ENCODE measurements at places on chromosomes 3 and 15. TPM values are rescaled to one million over a fixed set of nuclear protein-coding genes. Genes with fewer than 3 reads are reported as not detected.

DNA sequence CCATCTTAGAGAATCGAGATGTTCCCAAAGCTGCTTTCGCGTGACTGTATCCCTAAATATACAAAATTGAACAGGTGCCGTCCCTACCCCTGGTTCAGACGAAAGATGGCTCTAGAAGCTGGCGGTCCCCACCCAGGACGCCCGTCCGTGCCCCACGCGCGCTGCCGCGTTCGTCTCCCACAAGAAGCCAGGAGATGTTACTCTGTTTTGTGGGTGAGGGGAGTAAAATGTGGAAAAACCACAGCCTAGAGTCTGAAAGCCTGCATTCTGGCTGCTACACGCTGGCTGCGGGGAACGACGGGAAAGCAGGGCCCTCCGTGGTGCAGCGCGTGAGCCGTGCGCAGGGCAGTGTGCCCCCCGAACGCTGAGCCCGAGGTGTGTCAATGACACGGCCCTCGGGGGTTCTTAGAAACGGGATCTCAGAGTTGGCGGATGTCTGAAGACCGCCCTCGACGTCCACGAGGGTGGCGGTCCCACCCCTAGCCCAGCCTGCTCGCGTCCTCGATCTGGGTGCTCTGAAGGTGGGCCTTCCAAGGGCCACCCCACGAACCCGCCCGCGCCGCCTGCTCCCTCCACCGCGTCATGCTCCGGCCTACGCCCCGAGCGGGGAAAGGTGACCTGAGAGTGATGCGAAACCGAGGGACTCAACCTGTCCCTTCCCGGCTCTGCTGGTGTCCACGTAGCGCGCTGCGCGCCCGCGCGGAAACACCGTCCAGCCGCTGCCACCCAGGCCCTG lies 95.6 kb downstream of the OCA2 start:
- DNase-seq: peak; percentile 68

- DNase-seq: no peak
Observed at GRCh38 chr3:134282659-134283047, 32.0 kb upstream of the RYK start.

DNA sequence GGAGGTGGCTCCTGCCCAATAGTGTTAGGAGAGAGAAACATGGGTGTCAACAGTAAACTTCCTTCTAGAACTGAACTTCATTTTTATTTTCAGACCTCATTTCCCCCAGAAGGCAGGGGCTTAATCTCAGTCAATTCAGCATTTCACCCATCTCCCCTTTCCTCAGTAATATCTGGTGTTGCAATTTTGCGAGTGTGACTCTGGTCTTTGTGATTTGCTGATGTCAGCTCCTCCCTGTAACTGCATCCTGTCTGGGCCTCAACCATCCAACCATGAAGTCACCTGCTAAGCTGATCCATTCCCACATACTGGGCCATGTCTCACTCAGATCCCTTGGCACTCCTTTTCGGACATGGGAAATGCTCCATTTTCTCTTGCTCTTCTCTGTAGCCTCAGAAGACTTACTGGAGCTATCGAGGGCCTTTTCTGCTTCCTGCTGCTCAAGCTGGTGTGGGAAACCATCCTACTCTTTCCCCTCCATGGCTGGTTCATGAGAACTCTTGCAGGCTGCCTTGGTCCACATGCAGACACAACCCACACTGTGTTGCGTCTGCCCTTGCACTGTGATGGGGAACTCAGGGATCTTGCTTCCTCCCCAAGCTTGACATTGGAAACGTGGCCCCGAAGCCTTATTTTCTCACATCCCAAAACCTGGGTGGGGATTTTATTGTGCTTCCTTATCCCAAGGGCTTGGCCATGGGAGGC lies 24.6 kb downstream of the CCR4 start:
- DNase-seq: no peak

DNA sequence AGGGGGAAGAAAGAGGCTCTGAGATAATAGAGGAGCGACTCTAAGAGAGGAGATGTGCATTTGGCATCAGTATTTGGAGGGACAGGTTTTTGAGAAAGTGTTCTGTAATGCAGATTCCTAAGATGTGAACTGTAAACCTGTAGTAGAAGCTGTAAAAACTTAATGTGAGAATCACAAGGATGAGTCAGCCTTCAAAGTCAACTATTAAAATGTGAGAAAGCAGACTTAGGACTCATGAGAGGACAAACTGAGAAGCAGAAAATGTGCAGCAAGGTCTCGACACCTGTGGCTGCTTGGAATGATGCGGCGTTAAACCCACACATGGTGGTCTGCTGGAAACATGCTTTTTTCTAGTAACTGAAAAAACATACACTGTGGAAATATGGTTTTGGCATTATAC lies 36.0 kb downstream of the USP13 start:
- DNase-seq: no peak

- no peak for DNase-seq
Observed at GRCh38 chr15:26295336-26296085, 432.4 kb upstream of the ATP10A start.

DNA sequence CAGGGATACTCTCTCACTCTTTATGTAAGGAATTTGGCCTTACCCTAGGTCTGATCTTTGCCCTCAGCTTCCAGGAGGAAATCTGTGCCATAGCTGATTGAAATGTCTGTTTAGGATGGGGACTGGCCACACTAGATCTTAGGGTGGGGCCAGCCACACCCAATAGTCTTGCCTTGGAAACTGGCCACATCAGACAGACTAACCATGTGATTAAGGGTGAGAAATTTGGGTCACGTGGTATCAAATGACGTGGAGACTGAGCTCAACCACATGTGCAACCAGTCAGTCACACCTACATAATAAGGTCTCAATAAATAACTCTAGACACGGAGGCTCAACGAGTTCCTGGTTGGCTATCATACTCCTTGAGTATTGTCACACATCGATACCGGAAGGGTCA lies 113.5 kb downstream of the CNTN3 start:
- DNase-seq: no peak

GRCh38 chr3:55271549-55271948 lies 215.6 kb downstream of the WNT5A start:
- DNase-seq: no peak

DNA sequence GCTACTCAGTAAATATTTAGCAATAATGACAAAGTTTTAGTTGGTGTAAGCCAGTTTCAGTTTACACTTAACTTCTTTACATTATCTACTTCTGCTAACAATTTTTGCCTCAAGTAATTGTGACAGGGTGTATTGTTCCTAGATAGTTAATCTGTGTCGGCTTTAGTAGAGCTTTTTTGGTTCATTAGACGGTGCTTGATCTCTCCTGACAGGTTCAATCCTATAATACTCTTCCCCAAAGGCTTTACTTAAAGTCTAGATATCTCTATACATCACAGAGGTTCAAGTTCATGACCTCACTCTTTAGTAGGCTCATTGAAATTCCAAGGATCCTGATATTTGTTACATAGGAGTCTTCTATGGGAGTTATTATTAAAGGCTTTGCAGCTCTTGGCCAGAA lies 365.6 kb upstream of the DPPA4 start:
- DNase-seq: no peak

- DNase-seq: no peak
Observed at GRCh38 chr15:100696452-100696851, 94.1 kb downstream of the ASB7 start.

- DNase-seq: no peak
Observed at GRCh38 chr3:70647823-70648222, 335.4 kb upstream of the MDFIC2 start.

- no peak for DNase-seq
Observed at GRCh38 chr3:148790851-148791735, 36.5 kb upstream of the CPB1 start.

GRCh38 chr15:40290918-40291574 lies 8.2 kb upstream of the ANKRD63 start:
- DNase-seq: peak; percentile 78

DNA sequence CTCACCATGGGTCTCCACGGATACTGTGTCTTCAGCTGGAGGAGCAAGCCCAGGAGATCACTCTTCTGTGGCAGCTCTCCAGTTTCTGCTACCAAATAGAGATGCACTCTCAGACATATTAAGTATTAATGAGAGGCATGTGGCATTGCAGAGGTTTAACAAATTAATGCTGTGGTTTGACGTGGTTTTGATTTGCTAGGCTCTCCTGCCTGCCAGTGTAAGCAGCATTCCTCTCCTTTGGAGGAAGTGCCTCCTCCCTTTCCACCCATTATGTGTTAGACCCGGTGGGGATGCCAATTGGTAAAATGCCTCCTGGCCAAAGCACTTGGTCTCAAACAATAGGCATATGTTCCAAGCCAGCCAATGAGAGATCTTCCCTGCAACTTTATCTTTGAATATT lies 124.8 kb downstream of the MYLK start:
- DNase-seq: no peak

DNA sequence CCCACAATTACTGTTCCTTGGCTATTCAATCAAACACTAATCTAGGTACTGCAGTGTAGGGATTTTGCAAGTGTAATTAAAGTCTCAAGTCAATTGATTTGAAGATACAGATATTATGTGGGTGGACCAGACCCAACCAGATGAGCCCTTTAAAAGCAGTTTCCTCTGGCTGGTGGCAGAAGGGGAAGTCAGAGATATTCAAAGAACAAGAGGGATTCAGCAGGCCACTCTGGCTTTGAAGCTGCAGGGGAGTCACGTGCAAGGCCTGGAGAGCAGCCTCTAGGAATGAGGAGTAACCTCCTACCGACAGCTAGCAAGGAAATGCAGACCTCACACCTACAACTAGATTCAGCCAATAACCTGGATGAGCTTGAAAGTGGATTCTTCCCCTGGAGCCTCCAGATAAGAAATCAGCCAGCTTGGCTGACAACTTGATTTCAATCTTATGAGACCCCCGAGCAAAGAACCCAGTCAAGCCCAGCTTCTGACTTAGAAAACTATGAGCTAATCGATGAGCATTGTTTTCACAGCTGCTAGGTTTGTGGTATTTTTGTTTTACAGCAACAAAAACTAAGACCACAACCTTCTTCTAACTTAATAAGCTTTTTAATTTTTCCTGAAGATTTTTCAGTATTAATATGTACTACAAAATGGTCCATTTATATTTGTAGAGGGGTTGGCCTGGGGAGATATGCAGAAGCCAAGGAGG lies 13.4 kb downstream of the HACD2 start:
- DNase-seq: no peak

GRCh38 chr3:134636406-134636805 lies 14.4 kb downstream of the KY start:
- no peak for DNase-seq

DNA sequence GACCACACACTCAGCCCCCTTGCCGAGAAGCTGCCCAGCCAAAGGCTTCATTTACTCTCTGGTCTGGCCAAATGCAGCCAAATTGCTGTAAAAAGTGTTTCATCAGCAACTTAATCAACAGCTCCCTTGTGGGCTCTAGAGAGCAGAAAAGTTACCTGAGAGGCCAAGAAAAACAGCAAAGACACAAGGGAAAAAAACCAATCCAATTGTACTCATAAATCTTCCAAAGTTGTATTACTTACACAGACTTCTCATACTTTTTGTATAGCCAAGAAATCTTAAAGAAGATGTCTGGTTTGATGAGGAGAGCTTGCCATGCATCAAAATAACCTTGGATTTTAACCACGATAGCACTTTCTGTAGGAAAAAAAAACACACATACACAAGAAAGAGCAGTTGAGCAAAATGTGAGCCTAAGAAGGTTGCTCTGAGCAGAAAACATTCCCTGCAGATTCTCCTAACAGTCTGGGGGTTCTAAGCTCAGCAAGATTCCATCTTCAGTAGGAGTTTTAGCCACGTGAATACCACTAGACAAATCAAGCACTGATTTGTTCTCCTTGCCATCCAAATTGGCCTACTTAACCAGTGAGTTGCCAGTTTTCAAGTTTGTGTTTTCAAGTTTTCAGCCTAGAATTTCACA lies 120.0 kb downstream of the CYP19A1 start:
- DNase-seq: no peak

DNA sequence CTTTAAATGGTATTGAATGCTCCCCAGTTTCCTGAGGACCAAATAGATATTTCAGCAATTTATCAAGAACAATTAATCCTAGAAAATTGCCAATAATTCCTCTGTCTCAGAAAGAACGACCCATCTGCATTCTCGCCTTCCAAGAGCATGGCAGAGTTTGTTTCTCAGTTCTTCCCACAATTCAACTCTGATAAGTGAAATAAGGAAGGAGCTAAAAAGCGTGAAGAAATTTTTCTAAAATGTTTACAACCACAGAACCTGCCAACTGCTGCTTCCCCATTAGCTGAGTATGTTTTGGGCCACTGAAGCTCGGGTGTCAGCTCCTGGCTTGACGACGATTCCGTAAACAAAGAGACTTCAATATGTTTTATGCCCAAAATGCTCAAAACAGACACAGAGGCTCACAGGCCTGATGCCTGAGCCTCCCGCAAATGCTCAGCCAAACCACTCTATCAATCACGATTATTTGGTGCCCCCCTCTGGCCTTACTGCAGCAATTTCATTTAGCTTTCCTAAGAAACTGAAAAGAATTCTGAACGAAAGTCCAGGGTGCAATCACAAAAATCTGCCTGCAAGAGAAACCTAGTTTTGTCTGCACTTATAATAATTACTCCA lies 259.2 kb upstream of the CCDC54 start:
- no peak for DNase-seq

- DNase-seq: no peak
Observed at GRCh38 chr3:171821044-171821443, 10.8 kb upstream of the PLD1 start.

GRCh38 chr3:7265736-7266135 lies 404.8 kb downstream of the GRM7 start:
- no peak for DNase-seq

The SNTN gene
- total RNA-seq: not detected

The ISY1 gene
- total RNA-seq: 35.6 TPM

The DUSP7 gene
- 11.9 TPM for total RNA-seq

The NOX5 gene
- total RNA-seq: 0.12 TPM

The OSTN gene
- total RNA-seq: 1.4 TPM

The RBM15B gene
- 54.3 TPM for total RNA-seq

The POMGNT2 gene
- 10.7 TPM for total RNA-seq
